ENCODE measurements at places on chromosomes 3 and 15.

- no peak for DNase-seq
Observed at GRCh38 chr3:156941311-156941710, 115.2 kb downstream of the LEKR1 start.

GRCh38 chr3:134144694-134145093 is 106.0 kb downstream of the RYK start:
- no peak for DNase-seq

DNA sequence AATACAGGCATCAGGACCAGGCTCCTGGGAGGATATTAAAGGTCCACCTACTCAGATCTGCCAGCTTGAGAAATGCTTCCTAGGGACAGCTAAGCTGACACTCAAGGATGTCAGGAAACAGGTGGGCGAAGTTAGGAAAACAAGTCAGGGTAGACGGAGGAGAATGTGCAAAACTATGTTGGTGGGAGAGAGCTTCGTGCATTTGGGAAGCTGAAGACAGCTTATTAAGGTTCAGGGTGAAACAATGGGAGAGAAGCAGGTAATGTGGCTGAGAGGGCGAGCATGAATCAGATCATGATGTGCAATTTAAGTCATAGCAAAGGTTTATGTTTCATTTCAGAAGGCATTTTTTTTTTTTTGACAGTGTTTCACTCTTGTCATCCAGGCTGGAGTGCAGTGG is 297.2 kb upstream of the ATP10A start:
- DNase-seq, result no peak

GRCh38 chr3:71857956-71858355 is 73.0 kb upstream of the PROK2 start:
- DNase-seq, result no peak

- no peak for DNase-seq
Observed at GRCh38 chr15:39549912-39550311, 31.0 kb upstream of the THBS1 start.

DNA sequence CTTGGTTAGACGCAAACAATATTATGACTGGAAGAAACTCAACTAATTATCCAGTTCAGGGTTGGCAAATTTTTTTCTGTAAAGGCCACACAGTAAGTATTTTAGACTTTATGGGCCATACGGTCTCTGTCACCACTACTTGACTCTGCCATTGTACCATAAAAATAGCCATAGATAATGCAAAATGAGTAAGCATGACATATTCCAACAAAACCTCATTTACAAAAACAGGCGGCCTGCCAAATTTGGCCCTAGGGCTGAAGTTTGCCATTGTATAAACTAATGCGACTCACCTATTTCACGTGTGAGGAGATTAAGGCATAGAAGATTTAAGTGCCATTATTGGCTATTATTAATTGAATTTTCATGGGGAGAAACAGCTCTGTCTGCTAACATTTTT is 116.8 kb upstream of the CNTN6 start:
- no peak for DNase-seq

DNA sequence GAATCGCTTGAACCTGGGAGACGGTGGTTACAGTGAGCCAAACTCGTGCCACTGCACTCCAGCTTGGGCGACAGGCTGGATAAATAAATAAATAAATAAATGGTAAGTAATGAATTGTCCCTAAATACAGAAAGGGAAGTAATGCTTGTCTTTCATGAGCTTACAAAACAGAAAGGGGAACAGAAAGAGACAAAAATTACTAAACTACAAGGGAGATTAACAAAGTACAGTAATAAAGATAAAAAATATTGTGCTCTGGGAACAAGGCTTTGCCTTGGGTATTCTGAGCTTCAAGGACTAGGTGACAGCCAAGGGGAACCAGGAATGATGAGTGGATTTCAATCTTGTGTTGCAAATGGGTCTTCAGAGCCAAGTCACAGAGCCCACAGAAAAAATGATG is 9.2 kb upstream of the HLTF start:
- no peak for DNase-seq

- no peak for DNase-seq
Observed at GRCh38 chr3:57029924-57030323, 30.5 kb upstream of the SPATA12 start.

DNA sequence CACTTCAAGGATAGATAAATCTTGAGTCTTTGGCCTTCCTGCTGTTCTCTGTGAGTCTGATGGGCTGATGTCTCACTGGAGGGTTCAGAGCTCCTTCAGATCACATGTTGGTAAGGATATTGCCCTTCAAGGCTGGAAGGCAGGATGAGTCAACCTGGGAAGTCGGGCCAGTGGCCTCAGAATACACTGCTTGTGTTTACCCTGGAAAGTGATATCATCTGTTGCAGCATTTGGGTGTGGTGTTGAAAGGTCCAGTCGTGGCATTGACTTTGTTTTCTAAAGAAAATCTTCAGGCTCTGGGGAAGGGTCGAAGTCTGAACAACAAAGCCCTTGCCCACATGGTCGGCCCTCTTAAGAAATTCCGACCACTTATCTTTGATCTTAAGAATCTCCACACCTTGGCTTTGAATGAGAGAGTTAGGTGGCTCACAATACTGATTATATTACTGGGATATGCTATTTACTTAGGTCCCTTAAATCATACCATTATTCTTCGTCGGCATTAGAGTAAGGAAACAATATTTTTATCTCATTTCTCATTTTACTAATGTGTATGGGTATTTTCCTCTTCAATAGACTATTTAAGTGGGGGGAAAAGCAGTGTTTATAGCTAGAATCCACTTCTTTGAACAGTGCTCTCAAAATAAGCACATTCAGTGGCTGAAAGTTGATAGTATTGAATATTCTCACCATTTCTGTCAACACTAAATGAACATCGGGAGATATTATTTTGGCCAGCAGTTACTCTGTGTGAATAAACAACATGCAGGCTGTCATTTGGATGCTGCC is 303.9 kb upstream of the RASGRP1 start:
- no peak for DNase-seq

DNA sequence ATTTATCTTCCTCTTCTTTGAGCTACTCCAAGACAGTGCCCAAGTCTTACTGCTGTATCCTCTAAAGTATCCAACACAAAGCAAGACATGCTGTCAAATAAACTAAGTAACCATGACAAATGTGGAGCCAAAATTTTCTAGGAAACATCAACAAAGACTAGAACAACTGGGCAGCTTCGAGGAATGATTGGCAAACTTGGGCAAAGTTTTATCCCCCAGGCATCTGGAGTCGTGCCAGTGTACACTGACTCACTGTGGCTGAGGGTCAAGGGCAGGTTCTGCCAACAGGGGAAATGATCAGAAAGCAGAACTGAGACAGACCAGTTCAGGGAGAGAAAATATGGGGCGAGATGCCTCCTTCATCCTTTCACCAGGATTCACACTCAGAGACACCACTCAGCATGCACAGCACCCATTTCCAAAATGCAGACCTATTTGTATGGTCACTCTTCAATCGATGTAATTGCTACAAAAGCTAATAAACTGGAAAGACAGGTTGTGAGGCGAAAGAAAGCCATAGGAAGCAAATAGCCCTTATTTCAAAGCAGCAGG is 65.8 kb downstream of the MB21D2 start:
- no peak for DNase-seq

- DNase-seq, result no peak
Observed at GRCh38 chr3:72244396-72244795, 459.4 kb upstream of the PROK2 start.

- DNase-seq, result no peak
Observed at GRCh38 chr3:84536916-84537315, 421.9 kb upstream of the CADM2 start.

GRCh38 chr15:101669744-101670143 is 17.6 kb upstream of the TM2D3 start:
- DNase-seq, result no peak

- DNase-seq, result no peak
Observed at GRCh38 chr15:73575636-73576247, 57.4 kb downstream of the NPTN start.

DNA sequence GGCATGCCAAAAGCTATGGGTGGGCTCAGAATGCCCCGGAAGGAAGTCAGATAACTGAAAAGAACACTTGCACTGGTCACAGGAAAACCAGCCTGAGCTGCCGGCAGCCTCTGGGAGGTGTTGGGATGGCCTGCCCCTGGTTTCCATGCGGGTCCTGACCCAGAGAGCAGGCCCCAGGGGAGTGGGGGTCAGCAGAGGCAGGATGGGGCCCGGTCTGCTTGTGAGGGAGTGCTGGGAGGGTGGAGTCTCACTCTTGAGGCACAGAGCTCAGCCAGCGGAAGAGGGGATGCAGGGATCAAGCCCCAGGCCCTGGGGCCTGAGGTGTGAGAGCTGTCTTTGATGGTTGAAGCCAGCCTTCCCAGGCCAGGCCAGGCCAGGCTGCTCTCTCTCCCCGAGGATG is 2.4 kb upstream of the RPUSD3 start:
- no peak for DNase-seq

DNA sequence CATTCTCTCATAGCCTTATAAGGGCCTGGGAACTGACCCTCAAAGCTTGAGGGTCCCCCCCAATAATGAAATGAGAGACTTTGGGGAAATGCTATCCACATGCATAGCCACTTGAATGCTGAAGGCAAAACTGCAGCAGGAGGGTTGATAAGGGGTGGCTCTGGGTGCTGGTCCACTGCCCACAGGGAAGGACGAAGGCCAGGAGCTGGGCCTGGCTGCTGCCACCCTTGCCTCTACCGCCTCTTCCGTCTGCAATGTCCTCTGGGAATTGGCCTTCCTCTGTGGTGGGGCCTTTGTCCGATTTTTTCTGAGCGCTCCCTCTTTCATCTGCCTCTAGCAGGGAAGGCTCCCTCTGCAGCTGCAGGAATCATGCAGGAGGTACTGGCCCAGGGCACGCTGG is 41.0 kb downstream of the OCA2 start:
- DNase-seq, result no peak

DNA sequence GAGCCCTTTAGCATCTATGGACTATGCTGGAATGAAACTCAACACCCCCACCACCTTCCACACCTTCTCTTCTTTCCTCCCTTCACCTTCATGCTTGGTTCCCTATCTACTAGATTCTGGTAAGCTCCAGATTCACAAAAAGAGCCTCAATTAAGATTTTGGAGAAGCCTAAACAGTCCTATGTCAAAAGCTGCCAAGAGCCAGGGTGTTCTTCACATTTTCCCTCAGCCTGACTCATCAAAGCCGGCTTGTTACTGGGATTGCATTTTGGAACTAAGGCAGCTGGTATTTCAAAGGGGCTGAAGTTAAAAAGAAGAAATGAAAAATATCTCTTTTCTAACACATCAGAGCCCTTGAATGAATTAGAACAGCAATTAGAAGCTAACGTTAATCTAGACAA is 247.7 kb downstream of the MYRIP start:
- no peak for DNase-seq

GRCh38 chr15:40534371-40534770 is 30.5 kb downstream of the CCDC32 start:
- no peak for DNase-seq

GRCh38 chr15:70271422-70272088 is 173.8 kb upstream of the TLE3 start:
- DNase-seq, result no peak

DNA sequence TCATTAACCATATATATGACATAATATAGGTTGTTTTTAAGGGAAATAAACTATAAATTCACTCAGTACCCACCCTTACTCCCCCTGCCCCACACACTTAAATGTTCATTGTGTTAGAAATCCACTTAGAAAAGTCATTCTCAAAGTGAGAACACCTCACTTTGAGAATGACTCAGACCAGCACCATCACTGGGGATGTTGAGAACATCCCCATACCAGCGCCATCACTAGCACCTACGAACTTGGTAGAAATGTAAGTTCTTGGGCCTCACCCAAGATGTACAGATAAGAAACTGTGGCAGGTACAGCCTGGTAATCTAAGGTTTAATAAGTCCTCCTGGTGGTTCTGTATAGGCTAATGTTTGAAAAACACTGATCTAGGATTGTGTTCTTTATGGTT is 362.6 kb downstream of the LPP start:
- no peak for DNase-seq

DNA sequence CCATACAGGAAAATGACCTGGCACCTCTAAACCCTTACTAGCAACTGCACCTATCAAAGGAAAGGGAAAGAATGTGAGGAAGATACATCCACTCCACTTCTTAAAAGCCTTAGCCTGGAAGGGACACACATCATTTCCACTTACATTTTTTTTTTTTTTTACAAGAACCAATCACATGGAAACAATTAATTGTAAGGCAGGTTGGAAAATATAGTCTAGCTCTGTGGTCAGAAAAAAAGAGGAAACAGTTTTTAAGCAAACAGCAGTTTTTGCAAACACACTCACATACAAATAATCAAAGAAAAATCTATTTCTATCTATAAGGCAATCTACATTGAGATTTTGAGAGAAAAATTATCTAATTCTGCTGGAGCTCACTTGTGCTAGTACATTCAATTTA is 98.9 kb upstream of the SPRED1 start:
- no peak for DNase-seq

GRCh38 chr3:138638641-138639040 is 30.1 kb downstream of the FAIM start:
- no peak for DNase-seq

DNA sequence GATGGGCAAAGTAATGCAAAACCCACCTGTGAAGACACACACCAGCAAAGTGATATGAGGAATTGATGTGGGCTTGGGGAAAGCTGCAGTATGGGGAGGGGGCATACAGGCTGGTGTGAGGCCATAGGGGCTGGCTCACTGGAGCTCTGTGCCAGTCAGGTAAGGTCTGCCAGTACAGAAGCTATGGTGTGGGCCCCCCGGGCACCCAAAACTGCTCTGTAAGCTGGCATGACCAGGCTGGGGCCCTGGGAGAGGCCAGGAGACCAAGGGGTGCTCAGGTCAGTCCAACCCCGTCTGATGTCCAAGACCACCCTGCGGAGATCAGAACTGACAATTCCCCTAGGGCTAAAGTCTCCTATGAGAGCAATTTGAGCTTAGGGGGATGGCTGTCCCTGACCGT is 163.1 kb downstream of the KCNMB2 start:
- DNase-seq, result no peak

GRCh38 chr3:42675909-42676308 is 9.4 kb upstream of the KLHL40 start:
- DNase-seq, result no peak

DNA sequence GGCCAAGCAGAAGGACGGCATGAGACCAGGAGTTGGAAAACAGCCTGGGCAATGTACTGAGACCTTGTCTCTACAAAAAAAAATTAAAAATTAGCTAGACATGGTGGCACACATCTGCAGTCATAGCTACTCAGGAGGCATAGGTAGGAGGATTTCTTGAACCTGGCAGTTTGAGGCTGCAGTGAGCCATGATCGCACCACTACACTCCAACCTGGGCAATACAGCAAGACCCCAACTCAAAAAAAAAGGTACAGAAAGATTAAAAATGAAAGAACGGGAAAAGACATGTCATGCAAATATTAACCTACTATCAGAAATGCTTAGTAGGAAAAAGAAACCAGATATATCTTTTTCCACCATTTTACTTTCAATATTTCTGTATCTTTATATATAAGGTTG is 99.6 kb upstream of the ATP11B start:
- no peak for DNase-seq

GRCh38 chr3:73542136-73542535 is 82.6 kb downstream of the PDZRN3 start:
- no peak for DNase-seq

- DNase-seq, result no peak
Observed at GRCh38 chr3:16801698-16802097, 83.1 kb upstream of the PLCL2 start.
